ENCODE measurements at places on chromosomes 7 and 10. TPM values are rescaled to one million over a fixed set of nuclear protein-coding genes. Genes with fewer than 3 reads are reported as not detected.

DNA sequence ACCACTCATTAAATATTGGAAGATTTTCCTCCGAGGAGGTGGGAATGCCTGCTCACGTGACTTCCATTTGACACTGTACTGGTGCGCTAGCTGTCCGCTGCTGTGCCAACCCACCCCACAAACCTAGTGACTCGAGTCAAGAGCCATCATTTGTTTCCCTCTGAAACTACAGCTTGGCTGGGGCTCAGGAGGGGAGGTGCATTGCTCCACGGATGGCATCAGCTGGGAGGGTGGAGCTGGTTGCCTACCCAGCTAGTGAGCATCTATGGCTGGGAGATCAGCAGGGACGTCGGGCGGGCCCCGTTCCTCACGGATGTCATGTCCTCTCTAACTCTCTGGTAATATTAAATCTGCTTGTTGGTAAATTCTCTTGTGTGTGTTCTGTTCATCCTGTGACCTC, 9.5 kb upstream of the FOXL3 start:
- DNase-seq, result no peak

DNA sequence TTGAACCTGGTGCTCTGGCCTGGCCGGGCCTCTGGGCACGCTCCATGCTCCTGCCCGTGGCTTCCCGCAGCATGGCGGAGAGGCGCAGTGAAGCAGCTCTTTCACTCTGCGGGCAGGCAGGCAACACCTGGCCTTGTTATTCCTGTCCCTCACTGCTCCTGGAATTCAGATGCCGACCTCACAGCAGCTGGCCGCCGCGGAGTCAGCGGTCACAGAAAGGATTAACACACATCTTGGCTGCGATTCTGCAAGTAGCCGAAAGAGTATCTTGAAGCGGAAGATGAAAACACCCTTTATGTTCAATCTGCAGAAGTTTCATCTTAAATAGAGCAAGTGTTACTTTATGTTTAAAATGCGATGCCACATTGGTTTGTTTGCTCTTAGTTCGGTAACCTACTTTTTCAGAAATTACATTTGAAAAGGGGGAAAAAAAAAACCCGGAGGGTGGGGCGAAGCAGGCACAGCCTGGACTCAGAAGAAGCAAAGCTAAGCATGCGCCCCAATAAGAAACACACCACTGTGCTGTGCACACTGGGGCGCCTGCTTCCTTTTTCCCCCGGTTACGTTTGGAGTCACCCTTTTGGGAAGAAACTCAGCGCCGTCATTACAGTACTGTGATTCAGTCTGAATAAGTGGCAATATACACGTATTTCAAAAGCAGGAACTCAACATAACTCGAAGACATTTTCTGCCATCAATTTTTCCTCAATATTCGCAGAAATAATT, 42.3 kb downstream of the BRI3 start:
- DNase-seq, result no peak

DNA sequence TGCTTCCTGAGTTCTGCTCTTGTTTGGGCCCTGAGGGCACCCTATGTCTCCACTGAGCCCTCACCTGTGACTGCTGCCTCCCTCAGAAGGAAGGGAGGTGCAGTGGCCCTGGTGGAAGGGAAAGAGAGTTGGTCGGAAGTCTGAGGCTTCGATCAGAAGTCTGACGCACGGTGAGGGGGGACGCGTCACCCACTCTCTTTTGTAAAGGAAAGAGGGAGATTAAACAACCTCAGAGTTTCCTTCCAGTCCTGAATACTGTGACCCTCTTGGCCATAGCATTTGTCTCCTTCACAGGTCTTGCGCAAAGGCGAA, 31.4 kb upstream of the TRIM8 start:
- DNase-seq, result no peak

The SRRM3 gene
- total RNA-seq, result 1.0 TPM

- DNase-seq, result no peak
Observed at GRCh38 chr7:2595258-2595860, 36.4 kb upstream of the TTYH3 start.

- no peak for DNase-seq
Observed at GRCh38 chr7:130849604-130850003, 115.6 kb upstream of the KLF14 start.

- no peak for DNase-seq
Observed at GRCh38 chr10:131788386-131788785, 112.4 kb upstream of the PPP2R2D start.

GRCh38 chr10:49288341-49289065, 10.5 kb upstream of the C10orf71 start:
- DNase-seq, result no peak

GRCh38 chr10:103772096-103772845, 83.1 kb downstream of the SH3PXD2A start:
- peak; percentile 87 for DNase-seq

GRCh38 chr10:70785190-70785589, at the start of gene TBATA:
Gene TBATA (minus strand): TSS chr10:70785377. CDS start chr10:70783379, 1,998 bp downstream.
- no peak for DNase-seq

DNA sequence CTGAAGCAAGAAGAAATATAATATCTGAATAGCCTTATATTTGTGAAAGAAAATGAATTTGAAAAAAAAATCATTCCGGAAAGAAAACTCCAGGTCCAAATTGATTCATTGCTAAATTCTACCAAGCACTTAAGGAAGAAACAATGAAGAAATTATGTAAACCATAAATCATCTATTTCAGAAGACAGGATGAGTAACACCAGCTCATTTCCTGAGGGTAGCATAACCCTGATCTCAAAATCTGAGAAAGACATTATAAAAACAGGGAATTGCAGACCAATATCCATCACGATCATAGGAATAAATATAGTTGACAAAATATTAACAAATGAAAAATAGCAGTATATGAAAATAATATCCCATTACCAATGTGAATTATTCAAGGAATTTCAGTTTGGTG, 70.1 kb upstream of the RAB18 start:
- DNase-seq, result no peak

DNA sequence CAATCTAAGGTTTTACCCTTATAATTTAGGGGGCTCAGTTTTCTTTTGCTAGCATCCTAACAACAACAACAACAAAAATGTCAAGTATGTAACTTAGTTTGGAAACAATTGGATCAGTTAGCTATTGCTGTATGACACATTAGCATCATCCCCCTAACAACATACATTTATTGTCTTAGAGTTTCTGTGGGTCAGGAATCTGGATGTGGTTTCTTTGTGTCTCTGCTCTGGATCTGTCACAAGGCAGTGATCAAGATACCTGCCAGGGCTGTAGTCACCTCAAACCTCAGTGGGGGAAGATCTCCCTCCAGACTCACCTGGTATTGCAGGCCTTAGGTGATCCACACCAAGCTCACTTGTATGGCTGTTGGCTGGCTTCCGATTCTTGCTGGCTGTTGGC, 18.3 kb downstream of the CREB5 start:
- no peak for DNase-seq

The GRM8 gene
- total RNA-seq, result 0.44 TPM

The C10orf62 gene
- 0.49 TPM for total RNA-seq

GRCh38 chr7:5553298-5553877, 129.8 kb upstream of the TNRC18 start:
- no peak for DNase-seq

DNA sequence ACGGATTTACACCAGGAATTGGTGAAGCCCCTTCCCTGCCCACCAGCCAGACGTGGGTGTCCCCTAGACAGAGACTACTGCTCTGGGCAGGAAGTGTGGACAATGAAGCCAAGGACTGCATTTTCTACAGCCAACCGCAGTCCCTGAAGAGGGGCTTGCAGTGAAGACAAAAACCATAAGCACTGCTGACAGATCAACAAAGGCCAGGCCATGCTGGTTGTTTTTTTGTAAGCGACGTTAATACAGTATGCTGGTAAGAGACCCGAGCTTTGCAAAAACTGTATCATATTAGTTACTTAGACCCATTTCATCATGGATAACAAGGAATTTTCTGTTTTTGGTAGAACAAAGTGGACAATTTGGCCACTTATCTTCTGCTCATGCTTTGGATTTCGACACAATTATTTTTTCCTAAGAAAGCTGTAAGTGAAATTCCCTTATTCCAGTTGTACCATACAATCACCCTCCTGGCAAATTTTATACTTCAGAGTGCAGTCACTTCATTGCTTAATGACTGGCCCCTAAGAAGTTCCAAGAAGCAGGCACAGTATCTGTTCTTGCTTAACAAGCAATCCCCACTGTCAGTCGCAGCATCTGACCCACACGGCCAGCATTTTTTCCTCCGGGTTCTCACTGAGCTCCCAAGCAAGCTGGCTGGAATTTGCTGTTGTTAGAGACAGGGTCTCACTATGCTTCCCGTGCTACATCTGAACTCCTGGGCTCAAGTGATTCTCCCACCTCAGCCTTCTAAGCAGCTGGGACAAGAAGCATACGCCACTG, 163.5 kb downstream of the PARD3 start:
- DNase-seq, result no peak

The MRPL43 gene
- 55.1 TPM for total RNA-seq

The AGBL3 gene
- 1.1 TPM for total RNA-seq

- DNase-seq, result no peak
Observed at GRCh38 chr7:3561932-3562331, 260.9 kb downstream of the SDK1 start.
